ENCODE measurements at places on chromosomes 1 and 21. TPM values are rescaled to one million over a fixed set of nuclear protein-coding genes. Genes with fewer than 3 reads are reported as not detected.

SPRR2E gene
- total RNA-seq, result not detected

DNA sequence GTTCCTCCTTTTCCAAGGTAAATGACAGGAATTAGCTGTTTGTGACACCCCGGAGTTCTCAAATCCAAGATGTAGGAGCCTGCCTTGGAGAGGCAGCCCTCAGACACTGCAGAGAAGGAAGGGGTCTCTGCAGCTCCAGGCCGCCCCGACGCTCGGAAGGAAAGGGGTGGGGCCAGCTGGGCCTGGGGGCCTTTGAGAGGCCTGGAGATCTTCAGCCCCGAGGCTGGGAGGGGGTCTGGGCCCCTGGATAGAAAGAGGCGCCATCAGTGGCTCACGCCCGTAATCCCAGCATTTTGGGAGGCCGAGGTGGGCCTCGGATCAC is 1.1 kb upstream of the TNFRSF18 start:
- H3K4me1 ChIP-seq, result peaks cover 13% of the 10 kb centered on the region
- no peaks in the 10 kb centered on the region for H3K36me3 ChIP-seq

- no peaks in the 10 kb centered on the region for H3K4me1 ChIP-seq
- no peaks in the 10 kb centered on the region for H3K36me3 ChIP-seq
- no peaks in the 10 kb centered on the region for H3K27me3 ChIP-seq
Measured at GRCh38 chr21:42117229-42117966, 46.3 kb downstream of the UMODL1 start.

DNA sequence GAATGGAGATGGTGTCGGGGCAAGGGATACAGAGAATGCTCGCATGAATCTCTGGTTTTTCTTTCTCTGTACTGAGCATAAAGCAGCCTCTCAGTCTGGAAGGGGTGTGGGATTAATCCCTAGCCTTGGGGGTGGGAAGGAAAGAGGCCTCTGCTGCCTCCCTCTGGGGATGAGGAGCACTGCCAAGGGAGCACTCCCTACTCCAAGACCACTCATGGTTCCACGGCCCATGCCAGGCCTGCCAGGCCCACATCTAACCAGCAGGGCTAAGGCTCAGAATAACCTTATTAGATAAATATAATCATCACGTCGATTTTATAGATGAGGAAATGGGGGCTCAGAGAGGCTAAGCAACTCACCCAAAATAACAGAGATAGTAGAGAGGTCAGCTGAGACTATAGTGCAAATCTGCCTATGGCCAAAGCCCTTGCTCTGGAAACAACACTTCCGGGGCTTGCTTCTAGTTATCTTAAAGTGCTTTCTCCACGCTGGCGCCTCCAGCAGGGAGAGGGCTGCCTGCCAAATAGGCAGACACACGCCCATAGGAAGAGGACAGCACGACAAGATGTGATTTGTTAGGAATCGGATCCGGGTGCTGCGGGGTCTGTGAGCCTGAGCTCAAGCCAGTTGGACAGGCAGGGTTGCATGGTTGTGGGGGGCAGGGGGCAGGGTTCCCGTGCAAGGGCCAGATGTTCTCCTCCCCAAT is 522 bp downstream of the TEX35 start:
- no peaks in the 10 kb centered on the region for H3K36me3 ChIP-seq
- no peak overlapping the region for H3K27ac ChIP-seq
- H3K4me3 ChIP-seq, result no peak overlapping the region

- no peaks in the 10 kb centered on the region for H3K4me1 ChIP-seq
- no peak overlapping the region for H3K27ac ChIP-seq
- no peak overlapping the region for H3K4me3 ChIP-seq
- peaks cover 40% of the 10 kb centered on the region for H3K36me3 ChIP-seq
- no peaks in the 10 kb centered on the region for H3K27me3 ChIP-seq
- DNase-seq, result no peak
Measured at GRCh38 chr1:37958690-37959089, 11.8 kb upstream of the INPP5B start.

GRCh38 chr1:116737855-116738321 is 16.3 kb upstream of the CD2 start:
- H3K4me1 ChIP-seq, result no peaks in the 10 kb centered on the region
- no peak for DNase-seq
- H3K27me3 ChIP-seq, result no peaks in the 10 kb centered on the region
- H3K36me3 ChIP-seq, result no peaks in the 10 kb centered on the region

- no peak overlapping the region for H3K27ac ChIP-seq
- no peaks in the 10 kb centered on the region for H3K27me3 ChIP-seq
- peaks cover 20% of the 10 kb centered on the region for H3K4me1 ChIP-seq
- no peak overlapping the region for H3K4me3 ChIP-seq
- no peaks in the 10 kb centered on the region for H3K36me3 ChIP-seq
- no peak for DNase-seq
Measured at GRCh38 chr1:83511146-83511726, 487.7 kb downstream of the TTLL7 start.

DNA sequence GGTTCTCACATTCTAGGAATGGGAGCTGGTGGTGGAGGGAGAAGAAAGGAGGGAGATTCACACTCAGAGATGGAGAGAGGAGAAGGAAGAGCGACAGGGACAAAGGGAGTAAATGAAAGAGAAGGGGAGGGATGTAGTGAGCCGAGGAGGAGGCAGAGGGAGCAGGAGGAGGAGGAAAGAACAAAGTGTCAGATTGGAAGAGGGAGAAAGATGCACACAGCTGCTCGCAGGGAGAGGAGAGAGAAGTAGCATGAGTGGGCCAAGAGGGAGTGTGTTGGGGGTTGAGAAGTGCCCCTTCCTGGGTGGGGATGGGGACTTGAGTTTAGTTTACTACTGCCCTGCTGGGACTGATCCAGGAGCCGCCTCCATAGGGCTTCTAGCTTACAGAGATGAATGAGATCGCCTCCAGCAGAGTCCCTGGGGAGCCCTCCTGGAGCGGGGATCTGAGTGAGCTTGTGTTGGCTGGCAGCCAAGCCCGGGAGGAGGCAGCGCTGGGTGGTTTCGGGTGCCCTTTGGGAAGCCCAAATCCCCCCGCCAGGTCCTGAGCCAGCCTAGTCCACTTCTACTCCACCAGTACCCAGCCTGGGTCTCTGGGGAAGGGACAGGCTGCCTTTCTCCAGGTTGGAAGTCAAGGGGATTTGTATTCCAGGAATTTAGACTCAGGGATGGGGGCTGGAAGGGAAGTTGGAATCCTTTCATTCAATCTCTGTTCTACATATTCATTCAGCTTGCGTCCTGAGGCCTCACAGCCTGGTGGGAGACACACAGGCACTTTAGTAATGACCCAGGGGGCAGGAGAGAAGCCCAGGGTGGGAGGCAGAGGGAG is 20.9 kb downstream of the PTPRU start:
- no peaks in the 10 kb centered on the region for H3K27me3 ChIP-seq
- DNase-seq, result no peak
- H3K27ac ChIP-seq, result no peak overlapping the region
- peaks cover 9% of the 10 kb centered on the region for H3K4me1 ChIP-seq
- H3K36me3 ChIP-seq, result peaks cover 3% of the 10 kb centered on the region
- no peak overlapping the region for H3K4me3 ChIP-seq

EFNA3 gene
- 3.2 TPM for total RNA-seq

DNA sequence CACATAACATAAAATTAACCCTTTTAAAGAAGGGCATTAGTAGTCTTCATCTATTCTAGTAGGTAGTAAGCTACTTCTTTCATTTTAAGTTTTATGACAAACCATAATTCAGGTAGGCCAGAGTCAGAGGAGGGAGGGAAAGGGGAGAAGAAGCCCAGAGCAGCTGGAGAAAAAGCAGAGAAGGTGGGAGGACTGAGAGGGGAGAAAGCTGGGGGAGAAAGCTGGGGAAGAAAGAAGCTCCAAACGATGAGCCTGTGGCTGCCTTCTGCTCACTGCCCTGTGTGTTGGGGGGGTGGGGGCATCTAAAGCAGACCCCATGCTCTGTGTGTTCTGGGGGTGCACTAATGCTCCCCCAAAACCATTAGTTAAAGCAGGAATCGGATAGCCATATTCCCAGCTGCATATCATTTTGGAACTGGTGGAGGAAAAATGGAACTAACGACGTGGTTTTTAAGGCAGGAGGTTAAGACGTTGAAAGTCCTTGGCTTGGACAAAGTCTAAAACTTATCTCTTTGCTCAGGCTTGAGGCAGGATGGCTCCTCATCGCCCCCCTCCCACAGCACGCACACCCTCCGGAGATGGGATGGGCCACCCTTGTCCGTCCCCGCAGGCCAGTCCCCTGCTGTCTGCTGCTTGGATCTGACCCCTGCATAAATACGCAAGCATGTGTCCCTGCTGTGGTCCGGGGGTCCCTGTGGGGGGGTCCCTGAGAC is 184.2 kb downstream of the DYRK1A start:
- no peak for DNase-seq
- H3K4me1 ChIP-seq, result no peaks in the 10 kb centered on the region
- no peak overlapping the region for H3K4me3 ChIP-seq
- no peaks in the 10 kb centered on the region for H3K27me3 ChIP-seq
- no peak overlapping the region for H3K27ac ChIP-seq
- no peaks in the 10 kb centered on the region for H3K36me3 ChIP-seq

DNA sequence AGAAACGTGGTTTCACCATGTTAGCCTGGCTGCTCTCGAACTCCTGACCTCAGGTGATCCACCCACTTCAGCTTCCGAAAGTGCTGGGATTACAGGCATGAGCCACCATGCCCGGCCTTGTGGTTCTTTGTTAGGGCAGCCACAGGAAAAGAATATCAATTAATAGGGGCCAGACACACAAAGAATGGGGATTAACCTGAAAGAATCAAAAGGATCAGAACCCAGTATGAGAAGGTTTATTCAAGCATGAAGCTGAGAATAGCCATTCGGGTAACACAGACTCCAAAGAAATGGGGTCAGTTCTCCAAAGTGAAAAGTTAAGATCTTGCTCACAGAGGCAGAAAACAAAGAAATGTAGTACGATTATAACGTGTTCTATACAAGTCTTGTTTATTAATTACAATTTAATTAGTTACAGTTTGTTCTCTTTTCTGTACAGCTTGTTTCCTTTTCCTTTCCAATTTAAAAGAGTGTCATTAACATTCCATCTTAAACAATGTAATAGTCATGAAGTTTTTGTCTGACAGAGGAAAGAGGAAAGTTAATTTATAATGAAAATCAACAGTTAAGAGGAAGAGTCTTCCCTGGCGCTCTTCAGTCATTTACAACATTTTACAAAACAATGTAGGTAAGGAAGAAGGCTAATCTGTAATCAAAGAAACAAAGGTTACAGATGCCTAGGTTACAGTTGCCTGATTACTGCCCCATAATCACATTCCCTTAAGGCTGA is 51.3 kb upstream of the SLC45A1 start:
- H3K36me3 ChIP-seq, result no peaks in the 10 kb centered on the region
- no peak for DNase-seq
- H3K4me3 ChIP-seq, result no peak overlapping the region
- no peaks in the 10 kb centered on the region for H3K27me3 ChIP-seq

DNA sequence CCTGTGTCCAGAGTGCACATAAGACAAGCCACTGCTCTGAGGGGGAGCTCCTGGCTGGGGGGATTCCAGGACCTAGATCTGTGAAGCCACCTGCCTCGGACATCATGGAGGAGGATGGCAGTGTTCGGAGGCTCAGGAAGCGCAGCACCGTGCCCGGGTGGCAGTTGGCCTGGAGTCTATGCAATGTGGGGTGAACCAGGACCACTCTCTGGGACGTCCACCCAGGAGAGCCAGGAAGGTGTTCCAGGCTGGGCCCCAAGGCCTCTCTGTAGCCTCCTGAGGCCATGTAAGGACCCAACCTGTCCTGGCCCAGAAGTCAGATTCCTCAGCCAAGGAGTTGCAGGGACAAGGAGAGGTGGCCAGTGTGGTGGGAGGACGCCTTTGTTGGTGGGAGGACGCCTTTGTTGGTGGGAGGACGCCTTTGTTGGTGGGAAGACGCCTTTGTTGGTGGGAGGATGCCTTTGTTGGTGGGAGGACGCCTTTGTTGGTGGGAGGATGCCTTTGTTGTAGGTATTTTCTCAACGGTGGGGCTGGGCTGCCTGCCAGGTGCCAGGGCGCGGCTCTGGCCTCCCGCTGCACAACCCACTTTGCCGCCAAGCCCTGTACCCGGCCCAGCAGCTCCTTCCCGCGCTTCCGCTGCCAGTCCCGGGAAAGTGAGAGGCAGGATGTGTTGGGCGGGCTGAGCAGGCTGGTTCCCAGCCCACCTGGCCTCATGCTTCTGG is 30.6 kb upstream of the BMP8B start:
- no peak overlapping the region for H3K4me3 ChIP-seq
- no peak overlapping the region for H3K27ac ChIP-seq
- no peaks in the 10 kb centered on the region for H3K27me3 ChIP-seq
- no peaks in the 10 kb centered on the region for H3K4me1 ChIP-seq
- no peaks in the 10 kb centered on the region for H3K36me3 ChIP-seq

DNA sequence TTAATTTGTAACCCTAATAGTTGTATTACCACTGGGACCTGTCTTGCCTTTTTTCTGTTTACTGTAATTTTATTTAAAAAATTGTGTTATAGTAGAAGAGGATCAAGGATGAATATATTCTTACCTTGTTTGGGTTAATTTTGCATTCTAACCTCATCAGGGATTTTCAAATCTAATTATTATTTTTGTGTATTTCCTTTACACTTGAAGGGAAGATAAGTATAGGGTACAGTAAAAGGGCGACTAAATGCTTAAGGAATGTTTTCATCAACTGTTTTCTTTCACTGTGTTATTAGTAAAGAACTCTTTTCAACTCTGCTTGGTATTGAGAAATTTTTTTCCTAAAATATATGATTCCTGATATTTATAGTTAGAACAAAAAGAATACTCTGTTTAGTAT is 33.3 kb downstream of the OSBPL9 start:
- peaks cover 77% of the 10 kb centered on the region for H3K4me1 ChIP-seq
- no peak overlapping the region for H3K27ac ChIP-seq
- no peak overlapping the region for H3K4me3 ChIP-seq

DNA sequence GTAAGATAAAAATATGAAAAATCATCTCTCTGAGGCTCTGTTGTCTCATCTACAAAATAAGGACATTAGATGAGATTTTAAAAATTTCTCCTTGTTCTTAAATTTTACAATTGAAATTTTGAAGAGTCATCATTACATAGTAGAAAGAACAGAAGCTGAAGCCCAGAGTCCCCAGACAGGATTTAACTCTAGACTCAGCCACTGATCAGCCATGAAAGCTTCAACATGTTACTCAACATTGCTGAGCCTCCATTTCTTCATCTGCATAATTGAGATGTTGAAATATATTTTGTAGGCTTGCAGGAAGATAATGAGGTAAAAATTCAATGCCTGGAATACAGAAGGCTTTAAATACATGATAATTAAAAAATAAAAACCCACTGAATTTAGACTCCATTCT is 633.3 kb downstream of the LMO4 start:
- no peaks in the 10 kb centered on the region for H3K36me3 ChIP-seq
- no peaks in the 10 kb centered on the region for H3K27me3 ChIP-seq
- no peak overlapping the region for H3K27ac ChIP-seq
- no peak overlapping the region for H3K4me3 ChIP-seq
- DNase-seq, result no peak
- peaks cover 25% of the 10 kb centered on the region for H3K4me1 ChIP-seq
